ENCODE measurements at places on chromosomes 11 and 22.

- DNase-seq = no peak
Observed at GRCh38 chr11:65569164-65569972, 909 bp upstream of the ZNRD2 start.

- peak; percentile 7 for DNase-seq
Observed at GRCh38 chr22:27454807-27455450, 346.6 kb downstream of the MN1 start.

DNA sequence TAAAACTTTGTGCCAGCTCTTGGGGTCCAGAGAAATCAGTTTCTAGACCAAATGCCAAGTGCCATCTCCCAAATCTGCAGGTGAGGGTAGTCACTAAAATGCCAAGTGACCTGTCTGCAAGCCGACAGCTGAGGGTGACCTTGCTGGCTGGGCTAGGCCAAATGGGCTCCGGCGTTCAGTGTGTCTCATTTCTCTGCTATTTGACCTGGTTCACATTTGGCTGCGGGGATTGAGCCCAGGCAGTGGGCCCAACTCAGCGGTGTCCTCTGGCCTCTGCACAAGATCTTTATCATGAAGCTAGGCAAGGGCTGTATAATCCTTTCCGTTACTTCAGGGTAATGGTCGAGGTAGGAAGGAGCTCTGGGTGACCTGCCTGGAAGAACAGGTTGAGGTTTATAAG, 87.5 kb downstream of the SNX19 start:
- DNase-seq = no peak

DNA sequence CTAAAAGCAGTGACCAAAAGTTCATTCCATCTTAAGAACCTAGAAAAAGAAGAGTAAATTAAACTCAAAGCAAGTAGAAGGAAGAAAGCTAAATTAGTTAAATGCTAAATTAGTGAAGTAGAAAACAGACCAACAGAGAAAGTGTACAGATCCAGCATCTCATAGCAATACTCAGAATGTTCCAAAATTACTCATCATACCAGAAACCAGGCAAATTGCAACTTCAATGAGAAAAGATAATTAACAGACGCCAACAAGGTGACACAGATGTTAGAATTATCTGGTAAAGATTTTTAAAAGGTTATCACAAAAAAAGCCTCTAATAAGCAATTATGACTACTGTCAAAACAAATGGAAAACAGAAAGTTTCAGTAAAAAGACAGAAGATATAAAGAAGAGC, 96.8 kb downstream of the ALX4 start:
- DNase-seq = no peak

GRCh38 chr11:95516175-95516574, 273.4 kb downstream of the FAM76B start:
- no peak for DNase-seq

GRCh38 chr11:2462543-2462985, 17.8 kb downstream of the KCNQ1 start:
- no peak for DNase-seq

DNA sequence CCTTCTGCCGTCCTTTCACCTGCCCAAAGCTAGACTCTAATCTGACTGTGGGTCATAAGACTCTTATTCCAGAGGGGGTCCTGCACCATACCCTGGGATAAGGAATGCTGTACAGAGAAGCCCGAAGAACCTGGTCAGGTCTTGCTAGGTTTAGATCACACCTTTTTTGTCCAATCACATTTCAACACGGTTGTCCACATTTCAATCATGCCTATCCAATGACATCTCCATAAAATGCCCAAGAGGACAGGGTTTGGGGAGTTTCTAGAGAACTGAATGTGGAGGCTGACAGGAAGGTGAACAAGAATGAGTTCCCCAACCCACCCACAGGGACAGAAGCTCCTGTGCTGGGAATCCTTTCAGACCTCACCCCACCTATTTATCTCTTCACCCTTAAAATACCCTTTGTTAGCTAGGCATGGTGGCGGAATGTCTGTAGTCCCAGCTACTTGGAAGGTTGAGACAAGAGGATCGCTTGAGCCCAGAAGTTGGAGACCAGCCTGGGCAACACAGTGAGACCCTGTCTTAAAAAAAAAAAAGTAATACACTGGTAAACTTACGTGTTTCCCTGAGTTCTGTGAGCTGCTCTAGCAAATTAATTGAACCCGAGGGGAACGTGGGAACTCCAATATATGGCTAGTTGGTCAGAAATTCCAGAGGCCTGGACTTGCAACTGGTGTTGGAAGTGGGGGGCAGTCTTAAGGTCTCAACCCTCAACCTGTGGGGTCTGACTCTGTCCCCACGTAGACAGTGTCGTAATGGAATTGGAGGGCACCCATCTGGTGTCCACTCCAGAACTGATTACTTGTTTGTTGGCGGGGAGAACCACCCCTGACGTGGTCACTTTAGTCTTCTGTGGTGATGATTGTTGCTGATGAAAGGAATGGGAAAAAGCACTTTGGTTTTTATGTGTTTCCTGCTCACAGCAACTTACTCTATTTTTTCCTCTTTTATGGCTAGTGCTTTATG, 17.8 kb downstream of the TCIRG1 start:
- no peak for DNase-seq

DNA sequence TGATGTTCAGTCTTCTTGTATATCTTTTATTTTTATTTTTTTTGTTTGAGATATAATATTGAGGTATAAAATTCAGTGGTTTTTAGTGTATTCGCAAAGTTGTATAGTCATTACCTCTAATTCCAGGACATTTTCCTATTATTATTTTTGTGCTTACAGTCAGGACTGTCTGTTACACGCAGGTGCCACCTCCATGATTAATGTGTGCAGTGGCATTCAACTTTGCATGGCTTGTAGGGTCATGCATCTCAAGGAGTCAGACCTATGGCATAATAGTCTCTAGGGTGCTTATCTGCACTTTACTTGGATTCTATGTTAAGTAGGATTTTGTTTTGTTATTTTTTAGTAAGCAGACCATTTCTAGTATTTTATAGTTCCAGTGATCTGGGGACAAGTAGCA, 1.0 kb downstream of the CTR9 start:
- peak; percentile 40 for DNase-seq

DNA sequence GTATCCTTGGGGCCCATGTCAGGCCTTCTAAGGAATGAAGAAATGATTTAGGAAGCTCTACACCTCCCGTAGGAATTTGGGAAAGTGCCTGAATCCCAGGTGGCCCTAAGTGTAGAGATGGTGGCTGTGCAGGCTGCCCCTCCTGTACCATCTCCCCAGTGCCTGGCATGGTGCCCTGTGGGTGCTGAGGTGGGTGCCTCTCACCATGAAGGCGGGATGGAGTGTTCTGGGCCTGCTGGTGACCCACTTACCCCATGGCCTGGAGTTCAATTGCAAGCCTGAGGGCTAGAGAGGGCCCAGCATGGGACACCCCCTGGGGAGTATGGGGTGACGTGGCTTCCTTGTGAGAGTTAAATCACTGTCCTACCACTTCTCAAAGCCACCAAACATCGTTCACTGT, 19.8 kb downstream of the SAMM50 start:
- DNase-seq = no peak

All from erythroblast (primary cell).